ENCODE measurements at places on chromosomes 3 and 15. TPM values are rescaled to one million over a fixed set of nuclear protein-coding genes. Genes with fewer than 3 reads are reported as not detected.

The RAB43 gene
- 15.9 TPM for total RNA-seq

The BLM gene
- 17.4 TPM for total RNA-seq

DNA sequence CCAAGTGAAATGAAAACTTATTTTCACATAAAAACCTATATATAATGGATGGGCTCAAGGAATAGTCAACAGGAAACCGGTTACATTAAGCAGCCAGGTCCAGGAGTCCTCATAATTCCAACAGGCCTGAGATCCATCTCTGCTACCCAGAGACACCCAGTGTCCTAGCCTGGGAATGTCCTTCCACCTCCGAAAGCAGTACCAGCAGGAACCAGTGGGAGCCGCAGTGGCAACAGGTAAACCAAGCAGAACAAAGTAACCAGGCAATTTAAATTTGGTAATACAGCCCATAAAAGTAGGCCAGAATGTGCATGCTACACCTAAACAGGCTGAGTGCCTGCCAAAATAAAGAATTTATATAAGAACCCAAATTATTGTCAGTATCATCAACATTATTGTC, 195.6 kb downstream of the ZBBX start:
- DNase-seq = no peak

The SMCO1 gene
- total RNA-seq = not detected

GRCh38 chr15:31482122-31482922, 155.7 kb downstream of the KLF13 start:
- DNase-seq = no peak

- DNase-seq = no peak
Measured at GRCh38 chr3:11953778-11954177, 50.4 kb upstream of the SYN2 start.

DNA sequence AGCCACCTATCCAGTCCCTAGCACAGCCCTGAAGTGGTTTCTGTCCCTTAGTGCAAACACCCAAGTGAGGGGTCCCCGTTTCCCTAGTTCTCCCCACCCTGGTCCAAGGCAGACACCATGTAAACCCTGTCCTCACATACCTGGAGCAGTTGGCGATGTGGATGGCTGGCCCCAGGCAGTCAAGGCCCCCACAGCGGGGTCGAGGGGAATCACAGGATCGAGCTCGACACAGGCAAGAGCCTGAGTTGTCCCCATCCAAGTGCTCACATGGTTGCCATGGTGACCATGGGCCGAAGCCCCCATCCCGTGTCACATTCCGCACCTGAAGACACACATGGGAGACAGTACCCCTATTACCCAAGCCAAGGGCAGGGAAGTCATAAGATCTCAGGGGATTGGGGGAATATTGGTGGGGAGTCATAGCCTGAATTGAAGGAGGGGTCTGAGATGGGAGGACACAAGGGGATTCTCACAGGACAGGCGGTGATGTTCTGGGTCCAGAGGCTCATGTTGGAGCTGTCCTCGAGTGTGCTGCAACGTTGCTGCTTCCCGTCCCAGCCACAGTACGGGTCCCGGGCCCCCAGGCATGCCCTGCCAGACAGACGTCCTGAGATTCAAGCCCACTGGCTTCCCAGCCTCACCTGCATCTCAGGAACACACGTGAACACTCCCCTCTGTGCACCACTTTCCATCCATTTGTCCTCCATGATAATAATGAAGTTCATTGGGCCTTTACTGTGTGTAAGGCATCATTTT, 112.1 kb downstream of the SEMA5B start:
- DNase-seq = no peak

The CFAP92 gene
- not detected for total RNA-seq

GRCh38 chr3:122263974-122264588, 61.0 kb upstream of the CSTA start:
- DNase-seq = no peak

DNA sequence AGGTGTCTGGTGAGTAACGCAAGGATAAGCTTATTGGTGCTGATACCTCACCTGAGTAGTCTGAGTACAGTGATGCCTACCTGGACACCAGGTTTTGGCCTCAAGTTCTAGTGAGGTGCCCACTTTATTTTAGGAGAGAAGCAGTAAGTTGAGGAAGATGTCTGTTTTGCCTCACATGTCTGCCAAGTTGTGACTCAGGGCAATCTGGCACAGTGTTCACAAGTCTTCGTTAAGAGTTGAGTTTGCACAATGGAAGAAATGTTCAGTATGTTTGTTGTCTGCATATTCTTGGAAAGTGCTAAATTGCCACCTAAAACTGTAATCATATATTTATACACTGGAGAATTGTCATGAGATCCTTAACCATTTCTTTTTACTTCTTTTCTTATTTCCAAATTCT, 122.2 kb downstream of the KCNH8 start:
- DNase-seq = no peak

The MEX3B gene
- 0.63 TPM for total RNA-seq

GRCh38 chr3:73955494-73956070, 330.8 kb upstream of the PDZRN3 start:
- DNase-seq = no peak

DNA sequence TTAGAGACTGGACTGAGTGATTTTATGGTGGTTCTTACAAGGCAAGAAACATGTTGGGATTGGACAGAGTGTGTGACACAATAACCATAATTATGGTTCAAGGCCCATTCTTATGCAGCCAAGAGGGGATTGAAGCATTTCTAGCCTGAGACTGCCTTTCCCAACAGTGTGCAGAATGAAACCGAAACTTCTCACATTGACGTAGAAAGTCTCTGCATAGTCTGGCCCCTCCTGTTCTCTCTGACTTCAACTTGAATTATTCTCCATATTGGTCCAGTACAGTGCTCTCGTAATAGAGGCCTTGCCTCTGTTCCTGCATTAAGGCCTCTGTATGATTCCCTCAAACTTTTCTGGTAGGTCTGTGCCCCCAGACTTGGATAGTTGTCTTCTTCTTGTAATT, 138.3 kb downstream of the DIPK2A start:
- peak; percentile 13 for DNase-seq

- DNase-seq = no peak
Measured at GRCh38 chr3:136134091-136134490, 62.0 kb downstream of the MSL2 start.

GRCh38 chr3:128621234-128621633, 29.4 kb downstream of the RPN1 start:
- DNase-seq = no peak

DNA sequence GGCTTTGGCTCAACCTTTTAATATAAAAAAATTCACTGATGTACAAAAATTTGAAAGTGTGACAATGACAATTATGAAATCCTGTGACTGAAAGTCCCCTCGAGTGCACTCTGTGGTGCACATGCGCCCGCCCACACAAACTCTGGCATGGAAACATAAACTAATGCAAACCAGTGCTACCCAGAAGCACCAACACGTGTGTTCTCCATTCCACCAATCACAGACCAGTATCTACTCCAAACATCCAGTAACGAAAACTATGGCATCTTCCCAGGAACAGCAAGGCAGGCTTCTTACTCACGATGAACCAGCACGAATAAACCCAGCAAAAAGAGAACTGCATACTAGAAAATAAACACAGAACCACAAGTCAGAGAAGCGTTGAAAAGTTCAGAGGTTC, 11.7 kb upstream of the NMB start:
- no peak for DNase-seq

DNA sequence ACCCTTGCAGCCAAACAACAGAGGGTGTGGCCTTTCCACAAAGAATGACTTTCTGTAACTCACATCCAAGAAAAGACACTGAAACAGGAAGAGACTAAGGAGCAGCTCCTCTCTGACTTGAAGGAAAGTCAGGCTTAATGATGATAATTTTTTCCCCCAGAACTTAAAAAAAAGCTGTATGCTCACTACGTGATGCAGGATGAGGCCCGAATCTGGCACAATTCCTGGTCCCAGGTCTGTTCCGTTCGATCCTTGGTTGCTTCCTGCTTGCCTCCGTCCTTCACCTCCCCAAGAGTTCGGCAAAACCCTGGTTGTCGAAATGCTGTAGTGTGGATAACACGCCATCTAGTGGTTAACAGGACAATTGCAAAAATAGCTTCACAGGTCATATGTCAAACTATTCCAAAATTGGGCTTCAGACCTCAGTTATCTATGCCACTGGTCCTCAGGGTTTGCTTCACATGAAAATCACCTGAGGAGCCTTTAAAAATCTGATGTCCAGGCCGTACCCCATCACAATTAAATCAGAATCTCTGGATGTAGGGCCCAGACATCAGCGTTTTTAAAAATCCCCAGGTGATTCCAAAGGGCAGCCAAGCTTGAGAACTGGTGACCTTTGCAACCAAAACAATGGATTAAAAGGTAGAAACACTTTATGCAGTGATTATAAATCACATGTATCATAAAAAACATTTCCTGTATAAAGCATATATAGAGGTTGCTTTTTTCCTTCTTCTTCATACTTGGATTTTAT, 28.1 kb upstream of the SYNM start:
- peak; percentile 74 for DNase-seq

The C3orf33 gene
- total RNA-seq = 1.7 TPM

The SCAMP5 gene
- total RNA-seq = 0.59 TPM

GRCh38 chr15:40737048-40737447, 18.0 kb downstream of the RMDN3 start:
- DNase-seq = no peak

- no peak for DNase-seq
Measured at GRCh38 chr3:22121068-22121701, 370.2 kb upstream of the ZNF385D start.

DNA sequence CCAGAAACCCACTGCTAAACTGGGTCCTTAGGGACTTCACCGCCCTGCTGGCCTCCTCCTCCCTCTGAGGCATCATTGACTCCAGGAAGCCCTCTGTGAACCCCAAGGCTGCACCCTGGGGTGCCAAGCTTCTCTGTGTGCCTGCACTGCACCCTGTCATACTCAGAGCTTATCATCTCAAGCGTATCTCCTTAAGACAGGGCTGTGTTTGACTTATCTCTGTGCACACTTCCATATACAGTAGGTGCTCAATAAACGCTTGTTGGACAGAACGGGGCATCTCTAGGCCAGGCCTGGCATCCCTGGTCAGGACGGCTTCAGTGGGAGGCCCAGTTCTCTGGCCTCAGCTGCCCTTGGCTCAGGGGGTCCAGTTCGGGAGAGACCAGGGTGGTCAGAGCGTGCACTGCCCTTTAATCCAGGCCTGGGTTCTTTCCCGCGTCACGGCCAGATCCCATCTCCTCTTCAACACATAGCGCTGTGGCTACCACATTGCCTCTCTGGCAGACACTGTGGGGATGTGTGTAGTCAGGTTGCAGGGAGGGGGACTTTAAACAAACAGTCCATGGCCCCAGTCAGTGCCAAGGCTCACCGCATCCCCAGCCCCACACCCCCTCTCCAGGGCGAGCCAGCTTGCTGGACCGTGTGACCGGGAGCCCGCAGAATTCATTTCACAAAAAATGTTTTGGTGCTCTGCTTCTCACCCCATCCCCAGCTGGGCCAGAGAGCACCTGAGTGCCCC, 33.4 kb downstream of the MAGEF1 start:
- peak; percentile 21 for DNase-seq

DNA sequence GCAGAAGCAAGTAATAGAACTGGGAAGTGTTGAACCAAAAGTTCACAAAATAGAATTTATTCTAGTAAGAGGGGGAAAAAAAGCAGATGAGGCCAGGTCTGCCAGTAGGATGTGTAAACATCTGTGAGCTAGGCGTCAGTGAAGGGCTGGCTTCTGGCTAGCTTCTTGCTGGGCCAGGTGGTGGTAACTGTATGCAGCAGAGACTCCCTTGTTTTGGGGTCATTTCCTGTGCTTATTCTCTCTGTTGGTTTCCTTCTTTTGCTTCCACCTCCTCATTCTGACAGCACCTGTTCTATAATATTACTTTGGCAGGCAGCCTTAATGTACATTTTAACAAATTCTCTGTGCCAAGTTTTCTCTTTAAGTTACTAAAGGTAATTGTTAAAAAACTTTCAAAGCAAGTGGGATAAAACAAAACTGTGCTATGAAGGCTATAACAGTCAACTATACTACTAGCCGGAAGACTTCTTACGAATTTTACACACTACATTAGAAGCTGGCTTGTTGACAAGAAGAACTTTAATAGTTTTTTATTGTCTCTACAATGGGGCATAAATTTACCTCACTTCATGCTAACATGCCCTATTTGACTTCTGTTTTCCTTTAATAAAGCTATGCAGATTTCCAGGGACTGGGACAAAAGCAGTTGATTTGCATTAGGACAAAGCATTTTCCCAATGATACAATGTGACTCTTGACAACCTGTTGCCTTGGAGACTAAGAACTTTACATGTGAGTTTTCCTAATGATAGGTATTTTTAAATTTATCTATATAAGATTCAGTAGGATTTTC, 318.8 kb upstream of the NAALADL2 start:
- DNase-seq = no peak

The PPP1R14D gene
- not detected for total RNA-seq

GRCh38 chr3:66404197-66404596, 96.6 kb downstream of the LRIG1 start:
- DNase-seq = no peak

DNA sequence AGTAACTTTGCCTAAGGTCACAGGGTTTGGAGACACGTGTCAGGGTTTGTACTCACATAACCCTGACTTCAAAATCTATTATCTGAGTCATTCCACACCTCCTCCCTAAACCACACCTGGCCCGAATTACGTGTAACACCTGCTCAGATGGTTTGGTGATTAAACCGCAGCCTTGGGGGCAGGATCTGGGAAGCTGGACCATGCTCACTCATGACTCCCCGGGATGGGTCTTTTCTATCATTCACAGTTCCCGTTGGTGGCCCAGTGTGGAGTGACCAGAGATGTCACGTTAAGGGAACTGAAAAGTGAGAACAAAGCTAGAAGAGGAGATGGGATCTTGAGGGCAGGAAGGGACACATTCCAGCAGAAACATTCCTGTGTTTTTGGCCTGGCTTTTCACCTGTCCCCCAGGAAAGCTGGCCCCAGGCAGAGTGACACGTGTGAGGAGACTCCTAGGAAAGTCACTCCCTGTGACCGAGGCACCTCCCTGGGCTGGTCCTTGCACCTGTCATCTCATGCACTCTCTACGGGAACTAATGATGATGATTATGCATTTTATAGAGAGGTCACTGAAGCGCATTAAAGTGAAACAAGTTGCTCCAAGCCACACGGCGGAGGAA, 75.4 kb upstream of the POMGNT2 start:
- DNase-seq = no peak

DNA sequence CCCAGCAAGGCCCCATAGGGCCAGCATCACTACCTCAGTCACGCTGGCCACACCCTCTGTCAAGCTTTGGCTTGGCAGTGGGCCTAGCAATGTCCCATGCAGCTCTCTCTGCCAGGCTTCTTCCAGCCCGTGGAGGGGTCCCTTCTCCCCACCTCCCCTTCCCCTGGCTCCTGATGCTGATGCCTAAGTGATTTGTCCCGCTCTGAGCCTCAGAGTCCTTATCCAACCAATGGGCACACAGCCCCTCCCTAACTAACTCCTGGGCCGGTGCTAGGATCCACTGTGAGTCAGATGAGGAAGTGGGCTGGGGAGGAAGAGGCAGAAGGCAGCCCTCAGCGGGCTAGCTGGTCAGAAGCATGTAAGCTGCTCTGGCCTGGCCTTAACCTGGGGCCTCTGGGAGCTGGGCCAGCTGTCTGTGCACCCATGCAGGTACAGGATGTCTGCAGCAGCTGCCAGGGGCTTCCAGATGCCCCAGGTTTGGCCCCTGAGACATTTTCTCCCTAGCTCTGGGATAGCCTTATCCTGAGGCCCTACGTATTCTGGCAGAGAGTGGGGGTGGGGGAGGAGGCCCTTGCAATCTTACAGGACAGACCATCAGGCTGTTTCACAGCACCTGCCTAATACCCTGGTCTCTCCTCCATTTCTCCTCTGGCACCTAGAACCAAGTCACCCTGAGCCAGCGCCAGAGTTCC, 740 bp upstream of the ZBTB47 start:
- DNase-seq = peak; percentile 37

Data from B cell (primary cell).